ENCODE measurements at places on chromosomes 1 and 21.

GRCh38 chr1:159008744-159009188 lies 941 bp upstream of the IFI16 start:
- no peak for DNase-seq

- no peak for DNase-seq
Measured at GRCh38 chr1:2378441-2378851, 12.9 kb downstream of the MORN1 start.

DNA sequence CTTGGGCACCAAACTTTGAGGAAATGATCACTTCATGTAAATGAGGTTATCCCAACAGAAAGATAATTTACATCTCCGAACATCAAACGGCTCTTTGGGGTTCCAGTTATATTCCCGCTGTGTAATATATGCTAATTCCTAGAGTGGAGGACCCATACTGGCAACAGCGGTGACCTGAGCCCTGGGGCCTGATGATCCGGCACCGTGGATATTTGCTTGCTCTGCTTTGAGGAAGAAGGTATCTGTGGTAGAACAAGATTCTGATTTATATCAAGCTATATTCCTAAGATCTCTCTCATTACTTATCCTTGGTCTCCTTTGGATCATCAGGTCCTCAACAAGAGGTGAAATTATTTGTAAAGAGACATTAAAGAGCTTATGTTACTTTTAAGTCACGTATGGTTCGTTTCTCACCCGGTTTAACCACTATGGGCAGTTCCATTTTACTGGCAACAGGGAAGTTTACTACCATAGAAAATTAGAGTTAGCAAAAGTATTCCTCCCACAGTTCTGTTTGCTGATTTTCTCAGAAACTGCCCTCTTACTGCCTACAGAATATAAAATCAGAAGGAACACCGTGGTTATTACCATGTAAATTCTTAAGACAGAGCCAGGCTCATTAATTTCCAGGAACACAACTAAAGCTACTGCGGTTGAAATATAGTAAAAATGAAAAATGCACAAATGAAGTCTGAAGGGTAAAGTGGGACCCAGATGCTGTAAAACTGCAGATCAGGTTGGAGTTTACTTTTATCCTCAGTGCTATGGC lies 56.7 kb downstream of the MRPL39 start:
- no peak for DNase-seq

GRCh38 chr1:83641206-83641658 lies 357.7 kb downstream of the TTLL7 start:
- DNase-seq, result no peak

DNA sequence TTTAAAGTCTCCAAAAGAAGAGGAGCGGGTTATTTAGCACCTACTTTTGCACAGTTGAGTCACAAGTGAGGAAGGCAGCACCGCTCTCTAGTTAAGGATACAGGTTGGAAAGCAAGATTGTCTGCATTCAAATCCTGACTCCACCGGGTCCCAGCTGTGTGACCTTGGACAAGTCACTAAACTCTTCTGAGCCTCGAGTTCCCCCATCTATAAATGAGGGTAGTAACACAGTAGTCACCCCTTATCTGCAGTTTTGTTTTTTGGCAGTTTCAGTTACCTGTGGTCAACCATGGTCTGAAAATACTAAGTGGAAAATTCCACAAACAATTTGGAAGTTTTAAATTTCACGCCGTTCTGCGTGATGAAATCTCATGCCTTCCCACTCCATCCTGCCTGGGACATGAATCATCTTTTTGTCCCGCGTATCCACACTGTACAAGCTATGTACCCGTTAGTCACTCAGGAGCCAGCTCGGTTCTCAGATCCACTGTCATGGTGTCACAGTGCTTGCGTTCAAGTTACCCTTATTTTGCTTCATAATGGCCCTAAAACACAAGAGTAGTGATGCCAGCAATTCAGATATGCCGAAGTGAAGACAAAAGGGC lies 49.4 kb downstream of the CAPZB start:
- no peak for DNase-seq

DNA sequence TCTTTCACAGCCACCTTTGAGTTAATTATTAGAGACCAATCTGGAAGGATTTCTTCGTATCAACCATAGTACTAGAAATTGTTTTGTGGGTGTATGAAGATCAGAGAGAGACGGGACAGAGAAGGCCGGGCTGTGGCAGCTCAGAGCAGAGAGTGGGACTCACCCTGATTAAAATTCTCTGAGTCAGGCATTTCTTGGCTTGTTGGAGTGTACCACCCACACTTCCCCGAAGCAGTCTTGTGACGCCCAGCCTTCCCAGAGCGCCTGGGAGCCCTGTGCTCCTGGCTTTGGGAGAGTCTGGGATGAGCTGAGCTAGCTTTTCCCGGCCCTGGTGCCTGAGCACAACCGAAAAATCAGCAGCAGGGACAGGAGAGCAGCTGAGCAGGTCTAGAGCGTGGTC lies 19.4 kb downstream of the PLEKHM2 start:
- no peak for DNase-seq

- DNase-seq, result no peak
Measured at GRCh38 chr1:37354876-37355650, 119.3 kb upstream of the ZC3H12A start.

GRCh38 chr1:77467021-77467595 lies 185.3 kb downstream of the AK5 start:
- DNase-seq, result no peak

- no peak for DNase-seq
Measured at GRCh38 chr21:14487490-14488432, 58.4 kb downstream of the SAMSN1 start.

Measured in caudate nucleus (tissue), 63 donors.